ENCODE measurements at places on chromosomes 1 and 21. TPM values are rescaled to one million over a fixed set of nuclear protein-coding genes. Genes with fewer than 3 reads are reported as not detected.
A peak's percentile ranks its signal among the peaks of the same experiment; 100 is the strongest.

Gene KRTAP12-4
- total RNA-seq: not detected

Gene MYOM3
- not detected for total RNA-seq

Gene GLIS1
- total RNA-seq: not detected

Gene RIMS3
- 1.1 TPM for total RNA-seq

Gene CELA3B
- not detected for total RNA-seq

Gene TTC34
- 0.58 TPM for total RNA-seq

Gene PRAMEF4
- total RNA-seq: not detected

Gene PDZK1
- total RNA-seq: not detected

Gene DMRTA2
- total RNA-seq: 0.08 TPM

Gene MYOG
- not detected for total RNA-seq

GRCh38 chr1:107442551-107442950, 301.7 kb downstream of the NTNG1 start:
- peaks cover 16% of the 10 kb centered on the region for H3K27me3 ChIP-seq
- H3K4me3 ChIP-seq: no peak overlapping the region
- no peaks in the 10 kb centered on the region for H3K36me3 ChIP-seq
- DNase-seq: peak; percentile 21

- DNase-seq: no peak
- H3K27me3 ChIP-seq: no peaks in the 10 kb centered on the region
- no peak overlapping the region for H3K27ac ChIP-seq
- peaks cover 12% of the 10 kb centered on the region for H3K36me3 ChIP-seq
- no peaks in the 10 kb centered on the region for H3K4me1 ChIP-seq
- no peak overlapping the region for H3K4me3 ChIP-seq
These were observed 126.8 kb downstream of the PIK3R3 start for GRCh38 chr1:46005594-46005993.

- no peak overlapping the region for H3K4me3 ChIP-seq
- H3K27me3 ChIP-seq: no peaks in the 10 kb centered on the region
- no peaks in the 10 kb centered on the region for H3K36me3 ChIP-seq
- DNase-seq: no peak
- no peak overlapping the region for H3K27ac ChIP-seq
These were observed 356.4 kb upstream of the ST6GALNAC5 start for GRCh38 chr1:76510672-76511557.

GRCh38 chr1:101154547-101154946, 82.3 kb upstream of the S1PR1 start:
- H3K27ac ChIP-seq: no peak overlapping the region
- no peaks in the 10 kb centered on the region for H3K27me3 ChIP-seq
- H3K4me1 ChIP-seq: peaks cover 34% of the 10 kb centered on the region
- H3K36me3 ChIP-seq: no peaks in the 10 kb centered on the region
- H3K4me3 ChIP-seq: no peak overlapping the region

GRCh38 chr21:39720126-39720778, 24.7 kb upstream of the IGSF5 start:
- H3K4me3 ChIP-seq: no peak overlapping the region
- no peak overlapping the region for H3K27ac ChIP-seq
- H3K36me3 ChIP-seq: no peaks in the 10 kb centered on the region

DNA sequence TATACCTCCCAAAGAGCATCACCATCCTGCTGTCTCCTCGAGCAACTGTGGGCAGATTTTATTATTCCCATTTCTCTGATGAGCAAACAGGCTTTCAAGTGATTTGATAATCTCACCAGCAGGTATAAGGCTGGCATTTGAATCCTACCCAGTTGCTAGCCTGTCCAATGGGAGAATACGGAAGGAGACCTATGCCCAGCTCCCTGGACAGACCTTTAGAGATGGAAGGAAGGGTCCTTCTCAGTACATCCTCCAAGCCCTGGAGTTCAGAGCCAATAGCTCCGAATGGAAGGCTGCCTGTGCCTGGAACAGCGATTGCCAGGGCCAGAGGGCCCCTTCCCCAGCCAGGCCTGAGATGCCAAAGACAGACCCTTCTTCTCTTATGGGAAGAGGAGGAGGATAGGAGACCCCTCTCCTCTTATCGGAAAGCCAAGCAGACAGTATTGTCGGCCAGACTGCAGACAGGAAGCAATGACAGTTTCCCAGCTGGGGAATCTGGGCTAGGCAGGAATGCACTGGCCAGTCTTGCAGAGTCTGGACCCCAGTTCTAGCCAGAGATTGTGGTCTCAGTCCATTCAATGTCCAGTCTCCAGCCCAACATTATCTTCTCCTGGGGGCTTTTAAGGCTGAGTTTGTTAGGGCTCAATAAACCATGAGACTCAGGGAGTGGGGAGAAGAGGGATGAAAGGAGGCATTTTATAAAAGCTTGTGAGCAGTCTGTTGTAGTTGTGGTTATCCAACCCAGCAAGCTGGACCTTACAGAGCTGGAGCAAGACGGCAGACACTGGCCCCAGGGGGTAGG, 2.0 kb downstream of the IFFO2 start:
- peaks cover 68% of the 10 kb centered on the region for H3K4me1 ChIP-seq
- peak overlapping the region; percentile 79 for H3K4me3 ChIP-seq
- peaks cover 5% of the 10 kb centered on the region for H3K27me3 ChIP-seq
- H3K27ac ChIP-seq: peak overlapping the region; percentile 43
- DNase-seq: no peak

- no peak overlapping the region for H3K27ac ChIP-seq
- H3K4me3 ChIP-seq: no peak overlapping the region
- H3K36me3 ChIP-seq: peaks cover 2% of the 10 kb centered on the region
- DNase-seq: no peak
- no peaks in the 10 kb centered on the region for H3K4me1 ChIP-seq
These were observed 119.1 kb upstream of the GRIK3 start for GRCh38 chr1:37153116-37154100.

DNA sequence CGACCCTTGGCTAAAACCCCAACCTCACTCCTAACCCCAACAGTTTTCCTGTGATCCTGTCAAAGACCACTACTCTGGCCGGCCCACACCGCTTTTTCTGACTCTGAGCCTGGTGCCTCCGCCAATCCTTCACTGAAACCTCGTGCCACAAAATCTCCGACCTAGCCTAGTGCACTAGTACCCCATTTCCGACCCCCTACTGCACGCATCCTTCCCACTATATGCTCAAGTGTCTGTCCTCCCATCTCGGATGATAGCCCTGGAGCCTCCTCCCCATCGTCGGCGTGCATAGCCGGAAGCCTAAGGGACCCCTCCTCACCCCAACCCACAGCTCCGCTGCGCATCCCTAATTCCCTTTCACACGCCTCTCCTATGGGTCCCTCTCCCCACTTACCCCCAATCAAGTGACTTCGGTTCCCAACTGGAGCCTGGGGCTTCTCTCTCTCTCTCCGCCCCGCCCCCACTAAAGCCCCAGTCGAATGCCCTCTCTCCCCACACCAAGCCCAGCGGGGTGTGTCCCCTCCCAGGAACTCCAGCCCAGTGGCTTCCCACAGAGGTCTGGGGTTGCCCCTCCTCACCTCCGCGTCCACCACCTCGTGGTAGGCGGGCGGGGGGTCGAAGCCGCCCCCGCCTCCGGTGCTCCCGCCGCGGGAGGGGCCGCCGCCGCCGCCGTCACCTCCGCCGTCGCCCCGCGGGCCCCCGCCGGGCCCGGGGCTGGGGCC, 791 bp downstream of the USP24 start:
- peak; percentile 56 for DNase-seq
- H3K4me1 ChIP-seq: peaks cover 61% of the 10 kb centered on the region
- H3K27ac ChIP-seq: peak overlapping the region; percentile 90
- H3K36me3 ChIP-seq: peaks cover 20% of the 10 kb centered on the region
- H3K27me3 ChIP-seq: no peaks in the 10 kb centered on the region

DNA sequence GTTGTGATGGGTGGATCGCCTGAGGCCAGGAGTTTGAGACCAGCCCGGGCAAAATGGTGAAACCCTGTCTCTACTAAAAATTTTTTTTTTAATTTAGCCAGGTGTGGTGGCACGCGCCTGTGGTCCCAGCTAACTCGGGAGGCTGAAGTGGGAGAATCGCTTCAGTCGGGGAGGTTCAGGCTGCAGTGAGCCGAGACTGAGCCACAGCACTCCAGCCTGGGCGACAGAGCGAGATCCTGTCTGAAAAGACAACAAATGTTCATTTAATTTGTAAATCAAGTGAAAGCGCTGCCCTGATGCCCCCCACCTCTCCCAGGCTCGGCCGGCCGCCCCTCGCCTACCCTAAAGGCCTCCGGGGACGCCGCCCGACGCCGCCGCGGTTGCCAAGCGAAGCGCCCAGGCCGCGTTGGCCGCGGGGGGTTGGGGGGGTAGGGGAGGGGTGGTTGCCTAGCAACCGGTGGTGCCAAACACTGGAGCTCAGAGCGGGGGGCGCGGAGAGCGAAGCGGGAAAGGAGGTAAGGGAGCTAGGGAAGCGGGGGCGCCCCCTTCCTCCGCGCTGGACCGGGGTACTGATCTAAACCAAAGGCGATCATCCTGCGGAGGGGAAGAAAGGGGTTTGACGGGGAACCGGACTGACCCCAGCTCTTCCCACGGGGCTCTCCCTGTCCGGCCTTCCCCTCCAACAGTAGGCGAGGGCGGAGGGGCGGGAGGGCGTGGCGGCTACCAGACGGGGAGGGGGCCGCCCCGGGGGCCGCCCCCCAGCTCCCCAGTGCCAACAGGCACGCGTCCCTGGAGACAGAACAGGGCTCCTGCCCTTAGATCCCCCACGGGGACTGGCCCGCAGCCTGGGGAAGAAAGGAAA, at the start of gene TEKT2:
Gene TEKT2 (plus strand): TSS at position 460 of the 862 bp plus-strand sequence. CDS start 828 bp downstream, outside the sequence.
- H3K27me3 ChIP-seq: peaks cover 44% of the 10 kb centered on the region
- no peak within 1 kb of the TSS for H3K27ac ChIP-seq
- DNase-seq: peak; percentile 31
- H3K4me3 ChIP-seq: peak within 1 kb of the TSS; percentile 47
- no peaks in the 10 kb centered on the region for H3K4me1 ChIP-seq

- H3K4me3 ChIP-seq: no peak overlapping the region
- peaks cover 31% of the 10 kb centered on the region for H3K4me1 ChIP-seq
- H3K36me3 ChIP-seq: peaks cover 14% of the 10 kb centered on the region
- DNase-seq: no peak
- no peaks in the 10 kb centered on the region for H3K27me3 ChIP-seq
- peak overlapping the region; percentile 88 for H3K27ac ChIP-seq
These were observed 482.6 kb downstream of the TTLL7 start for GRCh38 chr1:83516369-83516768.

GRCh38 chr1:216903382-216903740, 180.1 kb upstream of the ESRRG start:
- H3K4me3 ChIP-seq: no peak overlapping the region
- H3K36me3 ChIP-seq: no peaks in the 10 kb centered on the region
- no peak for DNase-seq
- no peaks in the 10 kb centered on the region for H3K27me3 ChIP-seq
- no peak overlapping the region for H3K27ac ChIP-seq
- no peaks in the 10 kb centered on the region for H3K4me1 ChIP-seq

DNA sequence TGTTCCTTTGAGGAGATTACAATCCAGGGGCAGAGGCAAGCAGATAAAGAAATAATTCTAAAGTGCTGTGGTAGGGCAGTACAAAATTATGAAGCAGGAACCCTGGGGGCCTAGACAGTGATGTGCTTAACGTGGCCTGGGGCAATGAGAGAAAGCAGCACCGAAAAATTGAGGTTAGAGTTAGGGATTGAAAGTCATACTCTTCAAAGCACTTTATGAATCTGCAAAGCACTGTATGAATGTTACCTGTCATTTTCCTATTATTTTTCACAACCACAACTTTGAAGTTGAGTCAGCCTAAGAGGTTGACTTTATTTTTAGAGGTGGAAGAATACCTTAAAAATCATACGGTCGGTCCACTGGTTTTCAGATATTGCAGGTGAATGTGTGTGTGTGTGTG, 183.4 kb upstream of the NFIA start:
- H3K4me1 ChIP-seq: peaks cover 2% of the 10 kb centered on the region
- peak; percentile 12 for DNase-seq
- peaks cover 3% of the 10 kb centered on the region for H3K27me3 ChIP-seq
- no peak overlapping the region for H3K27ac ChIP-seq
- H3K4me3 ChIP-seq: no peak overlapping the region

- no peaks in the 10 kb centered on the region for H3K27me3 ChIP-seq
- H3K36me3 ChIP-seq: peaks cover 23% of the 10 kb centered on the region
- DNase-seq: no peak
- H3K4me3 ChIP-seq: no peak overlapping the region
- no peak overlapping the region for H3K27ac ChIP-seq
- H3K4me1 ChIP-seq: no peaks in the 10 kb centered on the region
These were observed 25.2 kb upstream of the NKAIN1 start for GRCh38 chr1:31264790-31265386.

DNA sequence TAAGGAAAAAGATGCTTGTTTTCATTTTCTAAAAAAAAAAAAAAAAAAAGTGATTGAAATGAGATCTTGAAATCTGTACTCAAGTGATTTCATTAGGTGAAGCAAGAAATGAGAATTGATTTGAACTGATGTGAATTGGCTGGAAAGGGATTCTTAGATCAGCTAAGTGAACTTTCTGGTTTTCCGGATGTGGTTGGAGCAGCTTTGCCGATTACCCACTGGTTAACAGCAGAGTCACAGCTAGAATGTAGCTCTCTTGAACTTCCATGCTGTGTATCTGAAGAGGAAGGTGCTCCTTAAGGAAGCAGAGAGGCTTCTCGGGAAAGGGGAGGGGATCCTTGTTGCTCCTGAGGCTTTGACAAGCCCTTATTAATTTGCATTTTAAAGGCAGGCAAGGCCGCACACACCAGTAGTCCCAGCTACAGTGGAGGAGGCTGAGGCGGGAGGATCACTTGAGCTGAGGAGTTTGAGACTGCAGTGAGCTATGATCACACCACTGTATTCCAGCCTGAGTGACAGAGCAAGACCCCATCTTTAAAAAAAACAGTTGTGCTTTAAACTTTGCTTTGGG, 28.7 kb upstream of the PWP2 start:
- H3K4me3 ChIP-seq: no peak overlapping the region
- H3K36me3 ChIP-seq: peaks cover 64% of the 10 kb centered on the region
- peaks cover 59% of the 10 kb centered on the region for H3K4me1 ChIP-seq

GRCh38 chr1:26853156-26853555, 9.8 kb upstream of the SFN start:
- H3K27ac ChIP-seq: no peak overlapping the region
- H3K4me3 ChIP-seq: no peak overlapping the region
- peaks cover 5% of the 10 kb centered on the region for H3K4me1 ChIP-seq
- H3K36me3 ChIP-seq: peaks cover 12% of the 10 kb centered on the region

DNA sequence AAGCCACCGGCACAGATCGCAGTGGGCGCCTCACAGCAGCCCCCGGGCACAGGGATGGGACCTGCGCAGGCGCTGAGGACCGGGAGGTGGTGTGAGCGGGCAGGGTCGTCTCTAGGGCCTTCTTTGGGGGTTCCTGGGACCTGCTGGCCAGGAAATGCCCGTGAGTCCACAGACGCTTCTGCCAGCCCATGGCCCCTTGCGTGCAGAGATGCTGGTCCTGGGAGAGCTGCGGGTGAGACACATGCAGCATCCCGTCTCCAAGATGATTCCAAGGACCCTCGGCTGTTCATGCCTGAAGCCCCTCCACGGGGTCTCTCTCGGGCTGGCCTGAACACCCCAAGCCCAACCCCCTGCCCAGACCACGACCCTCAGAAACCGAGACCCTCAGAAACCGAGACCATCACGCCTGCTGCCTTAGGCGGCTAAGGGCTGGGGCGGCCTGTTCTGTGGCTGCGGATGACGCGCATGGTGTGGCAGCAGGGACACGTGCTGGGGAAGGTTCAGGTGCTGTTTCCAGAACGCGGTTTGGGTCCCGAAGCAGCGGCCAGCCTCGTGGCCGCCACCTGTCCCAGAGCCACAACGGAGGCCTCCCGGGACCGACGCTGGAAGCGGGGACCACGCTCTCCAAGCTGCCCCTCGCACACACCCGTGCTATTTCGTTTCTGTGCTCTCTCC, 23.0 kb downstream of the CFAP74 start:
- no peak for DNase-seq
- H3K27me3 ChIP-seq: no peaks in the 10 kb centered on the region
- no peak overlapping the region for H3K4me3 ChIP-seq

GRCh38 chr1:24917327-24918074, 12.6 kb downstream of the RUNX3 start:
- H3K4me1 ChIP-seq: peaks cover 72% of the 10 kb centered on the region
- H3K36me3 ChIP-seq: peaks cover 60% of the 10 kb centered on the region
- no peaks in the 10 kb centered on the region for H3K27me3 ChIP-seq
- peak overlapping the region; percentile 48 for H3K27ac ChIP-seq

Measured in activated naive CD8-positive, alpha-beta T cell treated with anti-CD3 and anti-CD28 coated beads for 36 hours (primary cell).